ENCODE measurements at places on chromosomes 1 and 21. TPM values are rescaled to one million over a fixed set of nuclear protein-coding genes. Genes with fewer than 3 reads are reported as not detected.

- no peak for DNase-seq
Observed at GRCh38 chr1:115275216-115275615, 62.8 kb downstream of the NGF start.

GRCh38 chr1:185317886-185318310 is 855 bp upstream of the IVNS1ABP start:
- no peak for DNase-seq

Gene TIE1
- 15.2 TPM for total RNA-seq

GRCh38 chr1:41918450-41919043 is at the start of gene HIVEP3:
HIVEP3 (minus strand) TSS chr1:41918922.
- no peak for DNase-seq
